ENCODE measurements at places on chromosomes 4 and X.

DNA sequence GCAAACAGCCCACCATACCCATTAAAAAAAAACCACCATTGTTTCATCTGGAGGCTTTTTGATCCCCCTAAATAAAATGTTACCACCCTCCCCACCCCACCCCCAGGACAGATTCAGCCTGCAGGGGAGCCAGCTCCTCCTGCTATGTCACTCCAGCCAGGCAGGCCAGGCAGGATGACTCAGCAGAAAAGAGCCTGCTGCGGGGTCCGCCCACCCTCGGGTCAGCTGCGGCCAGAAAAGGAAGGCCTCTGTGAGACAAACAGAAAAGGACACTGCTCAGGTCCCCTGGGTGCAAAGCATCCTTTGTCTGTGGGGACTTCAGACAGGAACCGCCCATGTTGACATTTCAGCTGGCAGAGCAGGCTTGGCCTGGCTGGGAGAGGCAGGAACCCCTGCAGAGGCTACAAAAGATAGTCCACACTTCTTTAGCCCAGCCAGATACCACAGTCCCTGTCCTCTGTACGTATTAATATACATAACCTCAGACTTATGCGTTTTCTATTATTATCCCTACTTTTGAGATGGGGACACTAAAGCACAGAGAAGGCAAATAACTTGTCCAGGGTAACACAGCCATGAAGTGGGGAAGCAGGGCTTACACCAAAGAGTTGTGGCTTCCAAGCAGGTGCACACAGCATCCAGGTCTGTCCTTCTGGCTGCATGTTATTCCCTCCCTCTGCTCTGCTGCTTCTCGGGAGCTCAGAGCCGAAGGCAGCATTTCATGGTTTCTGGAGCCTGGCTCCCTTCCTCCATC, 147.7 kb downstream of the CPEB2 start:
- peak; percentile 91 for DNase-seq

DNA sequence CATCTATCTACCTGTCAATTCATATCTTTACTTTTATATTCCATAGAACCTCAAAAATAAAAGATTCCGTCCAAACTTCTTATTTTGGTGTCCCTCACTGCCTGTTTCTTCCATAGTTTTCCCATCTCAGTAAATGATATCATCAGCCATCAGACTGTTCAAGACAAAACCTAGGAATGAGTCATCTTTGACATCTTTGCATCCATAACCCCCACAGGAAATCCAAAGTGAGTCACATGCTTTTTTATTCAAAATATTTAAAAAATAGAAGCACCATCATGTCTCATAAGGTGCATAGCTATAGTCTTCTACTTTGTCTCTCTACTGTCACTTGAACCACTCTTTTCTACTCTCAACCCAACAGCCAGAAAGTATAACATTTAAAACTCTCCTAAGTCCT, 29.9 kb upstream of the CXXC4 start:
- no peak for DNase-seq

DNA sequence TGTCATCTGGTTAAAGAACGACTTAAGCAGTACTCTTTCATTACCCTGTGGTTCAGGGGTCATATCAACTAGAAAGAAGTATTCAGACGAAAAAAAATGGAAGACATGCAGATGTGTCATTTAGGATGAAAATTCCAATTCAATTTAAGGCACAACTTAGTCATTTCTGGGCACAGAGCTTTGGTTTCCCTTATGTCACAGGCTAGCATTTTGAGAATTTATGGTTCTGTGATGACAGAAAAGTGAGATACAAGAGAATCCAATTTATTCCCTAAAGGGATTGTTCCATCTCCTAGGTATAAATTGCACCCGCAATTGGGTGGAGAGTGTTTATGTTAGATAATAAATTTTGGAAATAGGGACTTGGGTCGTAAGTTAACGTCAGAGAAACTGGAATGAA, 306.6 kb downstream of the STK32B start:
- DNase-seq: no peak

DNA sequence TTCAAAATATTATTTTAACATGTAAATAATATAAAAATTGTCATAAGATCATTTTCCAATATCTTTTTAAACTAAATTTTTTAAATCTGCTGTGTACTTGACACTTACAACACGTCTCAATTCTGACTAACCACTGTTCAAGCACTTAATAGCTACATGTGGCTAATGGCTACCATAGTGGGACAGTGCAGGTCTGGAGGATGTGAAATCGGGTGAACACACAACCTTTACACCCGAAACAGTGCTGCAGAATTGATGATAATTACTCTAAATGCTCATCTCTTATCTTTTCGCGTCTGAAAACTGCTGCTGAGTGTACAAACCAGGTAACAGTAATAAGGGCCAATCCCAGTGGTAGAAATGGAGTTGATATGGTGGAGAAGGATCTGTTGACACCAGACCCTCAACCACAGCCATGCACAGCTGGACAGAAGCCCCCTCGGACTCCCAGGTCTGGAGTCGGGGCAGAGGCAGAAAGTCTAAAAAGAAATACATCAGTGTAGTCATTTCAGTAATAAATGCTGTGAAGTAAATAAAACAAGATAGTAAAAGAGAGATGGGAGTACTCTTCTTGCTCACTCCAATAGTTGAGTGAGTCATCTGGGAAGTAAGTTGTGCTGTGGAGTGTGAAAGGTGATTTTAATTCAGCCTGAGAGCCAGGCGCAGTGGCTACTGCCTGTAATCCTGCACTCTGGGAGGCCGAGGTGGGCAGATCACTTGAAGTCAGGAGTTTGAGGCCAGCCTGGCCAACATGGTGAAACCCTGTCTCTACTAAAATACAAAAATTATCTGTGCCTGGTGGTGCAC, 150.0 kb downstream of the CBR4 start:
- no peak for DNase-seq

- DNase-seq: peak; percentile 94
These were observed 247 bp upstream of the PPA2 start for GRCh38 chr4:105474099-105474518.

DNA sequence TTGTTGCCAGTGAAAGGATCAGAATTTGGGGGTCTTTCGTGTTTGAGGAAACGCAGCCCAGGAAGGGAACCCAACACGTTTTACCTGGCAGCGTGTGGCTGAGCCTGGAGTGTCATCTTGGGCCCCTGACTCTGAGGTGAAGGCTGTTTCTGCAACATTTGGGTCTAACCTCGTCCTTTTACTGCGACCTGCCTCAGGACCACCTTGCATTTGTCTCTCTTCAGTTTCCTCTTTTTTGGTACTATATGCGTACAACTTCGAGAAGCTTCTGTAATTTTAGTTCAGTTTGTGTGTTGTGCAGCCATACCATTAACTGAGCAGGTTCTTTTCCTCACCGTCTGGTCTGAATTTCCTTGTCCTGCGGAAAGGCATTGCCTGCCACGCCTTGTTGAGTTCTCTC, 61.5 kb downstream of the TMEM131L start:
- no peak for DNase-seq

- no peak for DNase-seq
These were observed at the start of gene DCAF12L1 for GRCh38 chrX:126552313-126553022. Gene DCAF12L1 (minus strand): TSS chrX:126552814. CDS start chrX:126552608, 206 bp downstream.

DNA sequence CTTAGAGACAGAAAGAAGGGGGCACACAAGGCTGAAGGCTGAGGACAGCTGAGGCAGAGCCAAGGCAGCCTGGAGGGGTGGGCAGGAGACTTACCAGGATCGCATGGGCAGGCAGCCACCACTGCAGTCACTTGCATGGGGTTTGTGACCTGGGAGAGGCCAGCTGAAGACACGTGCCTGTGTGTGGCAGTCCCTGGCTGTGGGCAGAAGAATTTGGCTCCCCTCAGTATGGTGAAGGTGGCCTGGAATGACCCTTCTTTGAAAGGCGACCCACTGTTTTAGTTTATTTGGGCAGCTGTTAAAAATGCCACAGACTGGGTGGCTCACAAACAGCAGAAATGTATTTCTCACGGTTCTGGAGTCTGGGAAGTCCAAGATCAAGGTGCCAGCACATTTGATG, 22.1 kb upstream of the SLC34A2 start:
- DNase-seq: no peak

DNA sequence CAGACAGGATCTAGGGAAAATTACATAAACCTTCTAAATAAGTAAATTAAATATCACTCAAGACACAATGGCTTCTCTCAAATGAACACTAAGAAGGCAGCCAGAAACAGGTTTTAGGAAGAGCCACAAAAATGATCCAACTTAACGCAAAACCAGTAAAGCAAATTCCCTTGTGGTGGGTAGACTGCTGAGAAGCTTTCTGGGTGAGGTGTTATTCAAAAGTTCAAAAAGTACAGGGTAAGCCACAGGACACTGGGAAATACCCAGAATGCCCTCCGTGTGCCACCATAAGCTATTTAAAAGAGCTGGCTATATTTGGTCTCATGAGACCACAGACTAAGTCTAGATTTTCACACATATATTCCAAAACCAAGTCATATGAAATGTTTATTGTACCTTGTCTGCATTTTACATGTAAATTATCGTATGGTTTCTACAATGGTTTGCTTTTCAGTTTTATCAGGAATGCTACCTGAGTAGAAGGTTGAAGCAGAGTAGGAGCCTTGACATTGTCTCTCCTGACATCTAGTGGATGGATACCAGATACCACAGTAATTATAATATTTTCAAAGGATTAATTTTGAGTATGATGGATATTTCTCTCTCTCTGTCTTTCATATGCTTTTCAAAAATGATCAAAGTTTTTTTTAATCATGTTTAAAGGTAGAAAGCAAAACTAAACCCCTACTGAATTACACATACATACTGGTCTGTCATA, 109.3 kb upstream of the KLHL13 start:
- no peak for DNase-seq

GRCh38 chrX:136200466-136200865, 50.7 kb downstream of the MAP7D3 start:
- no peak for DNase-seq

GRCh38 chr4:100809506-100809905, 291.7 kb upstream of the EMCN start:
- no peak for DNase-seq
